Stimulated activated CD4-positive, alpha-beta T cell treated with anti-CD3 and anti-CD28 coated beads, Interleukin-2, amount 100 ng/mL, for 48 hours (primary cell): ENCODE measurements at places on chromosomes 13 and 19.

DNA sequence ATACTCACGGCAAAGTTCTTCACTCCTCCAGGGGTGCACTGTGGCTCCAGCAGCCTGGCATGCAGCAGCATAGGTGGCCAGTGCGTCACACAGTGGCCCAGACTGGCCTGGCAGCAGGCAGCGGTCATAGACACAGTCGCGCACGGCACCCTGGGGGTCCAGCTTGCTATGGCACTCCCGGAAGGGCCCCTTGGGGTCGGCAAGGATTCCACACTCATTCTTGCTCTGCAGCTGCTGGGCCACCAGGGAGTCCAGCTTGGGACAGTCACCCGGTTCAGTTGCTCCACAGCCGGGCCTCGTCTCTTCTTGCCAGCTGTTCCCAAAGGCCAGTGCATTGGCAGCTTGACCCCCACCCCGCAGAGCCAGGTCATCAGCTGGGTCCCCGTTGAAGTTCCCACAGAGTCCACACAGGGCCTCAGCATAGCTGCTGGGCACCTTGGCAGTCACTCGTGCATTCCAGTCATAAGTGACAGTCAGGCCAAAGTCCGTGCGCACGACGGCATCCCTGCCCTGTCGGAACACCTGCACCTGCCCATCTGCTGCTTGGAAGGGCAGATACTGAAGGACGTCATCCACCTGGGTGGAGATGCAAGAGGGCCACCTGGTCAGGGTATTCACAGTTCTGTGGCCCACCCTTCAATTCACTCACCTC is 20.6 kb downstream of the FCGBP start:
- DNase-seq: no peak

- no peak for DNase-seq
Measured at GRCh38 chr13:105804561-105805190, 730.8 kb downstream of the EFNB2 start.

DNA sequence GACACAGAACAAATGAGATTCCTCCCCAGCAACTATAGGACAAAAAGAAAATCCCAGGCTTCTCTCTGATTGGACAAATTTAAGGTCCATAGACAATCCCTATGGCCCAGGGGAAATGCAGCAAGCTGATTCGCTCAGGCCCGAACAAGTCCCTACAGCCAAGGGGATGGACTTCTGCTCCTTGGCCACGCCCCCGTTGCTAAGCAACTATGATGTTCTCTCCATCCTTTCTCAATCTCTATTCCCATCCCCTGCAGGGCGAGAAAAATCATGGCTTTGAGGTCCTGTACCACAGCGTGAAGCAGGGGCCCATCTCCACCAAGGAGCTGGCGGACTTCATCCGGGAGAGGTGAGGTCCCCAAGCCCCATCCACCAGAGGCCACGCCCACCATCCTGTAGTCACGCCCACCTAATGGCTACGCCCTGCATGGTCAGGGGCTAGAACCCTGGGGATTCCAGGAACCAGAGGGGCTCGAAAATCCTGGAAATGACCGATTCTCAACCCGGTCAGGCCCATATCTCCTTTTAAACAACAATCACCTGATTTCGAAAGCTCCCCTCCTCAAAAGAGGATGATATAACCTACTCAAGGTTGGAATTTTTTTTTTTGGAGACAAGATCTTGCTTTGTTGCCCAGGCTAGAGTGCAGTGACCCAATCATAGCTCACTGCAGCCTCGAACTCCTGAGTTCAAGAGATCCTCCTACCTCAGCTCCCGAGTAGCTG is 11.4 kb downstream of the FCHO1 start:
- DNase-seq: no peak

DNA sequence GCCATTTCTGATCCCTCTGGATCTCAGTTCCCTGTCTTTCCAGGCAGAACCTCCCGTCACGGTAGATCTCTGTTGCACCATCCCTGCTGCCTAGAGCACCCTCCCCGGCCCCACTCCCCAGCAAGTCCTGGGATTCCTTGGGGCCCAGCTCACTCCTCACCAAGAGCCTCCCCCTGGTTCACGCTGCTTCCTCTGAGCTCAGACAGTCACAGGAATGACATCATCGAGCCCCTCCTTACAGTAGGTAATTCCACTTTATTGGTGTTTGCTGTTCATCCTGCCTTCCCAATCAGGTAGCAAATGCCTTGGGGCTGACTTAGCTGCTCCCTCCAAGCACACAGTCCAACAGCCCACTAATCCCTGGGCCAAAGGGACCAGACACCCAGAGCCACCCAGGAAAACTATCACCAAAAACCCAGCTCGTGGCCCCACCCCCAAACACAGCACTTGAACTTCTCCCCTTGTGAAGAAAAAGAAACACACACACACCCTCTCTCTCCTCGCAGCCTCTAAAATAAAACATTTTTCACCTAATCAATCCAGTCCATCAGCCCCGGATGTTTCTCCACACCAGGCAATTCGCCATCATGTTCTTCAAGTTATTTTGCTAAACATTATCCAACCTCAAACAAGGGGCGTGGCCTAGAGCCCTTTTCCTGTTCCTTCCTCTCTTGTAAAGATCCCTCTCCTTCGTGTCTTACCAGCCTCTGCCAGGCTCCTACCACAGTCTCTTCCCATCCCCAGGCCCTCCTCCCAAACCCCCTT is 2.5 kb downstream of the NAPA start:
- no peak for DNase-seq

DNA sequence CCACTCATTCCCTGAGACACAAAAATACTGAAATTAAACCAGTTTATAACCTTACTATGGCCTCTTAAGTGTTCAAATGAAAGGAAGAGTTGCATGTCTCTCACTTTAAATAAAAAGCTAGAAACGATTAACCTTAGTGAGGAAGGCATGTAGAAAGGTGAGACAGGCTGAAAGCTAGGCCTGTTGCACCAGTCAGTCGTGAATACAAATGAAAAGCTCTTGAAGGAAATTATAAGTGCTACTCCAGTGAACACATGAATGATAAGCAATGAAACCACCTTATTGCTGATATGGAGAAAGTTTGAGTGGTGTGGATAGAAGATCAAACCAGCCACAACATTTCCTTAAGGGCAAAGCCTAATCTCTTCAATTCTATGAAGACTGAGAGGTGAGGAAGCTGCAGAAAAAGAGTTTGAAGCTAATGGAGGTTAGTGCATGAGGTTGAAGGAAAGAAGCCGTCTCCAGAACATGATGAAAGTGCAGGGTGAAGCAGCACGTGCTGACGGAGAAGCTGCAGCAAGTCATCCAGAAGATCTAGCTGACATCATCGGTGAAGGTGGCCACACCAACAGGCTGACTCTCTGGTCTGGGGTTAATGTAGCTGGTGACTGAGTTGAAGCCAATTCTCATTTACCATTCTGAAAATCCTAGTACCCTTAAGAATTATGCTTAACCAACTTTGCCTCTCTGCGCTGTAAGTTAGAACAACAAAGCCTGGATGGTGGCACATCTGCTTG is 94.5 kb upstream of the TEX29 start:
- no peak for DNase-seq

- DNase-seq: no peak
Measured at GRCh38 chr19:47542030-47542475, 27.2 kb upstream of the NAPA start.

GRCh38 chr13:26062853-26063444 is 11.1 kb upstream of the SHISA2 start:
- no peak for DNase-seq

DNA sequence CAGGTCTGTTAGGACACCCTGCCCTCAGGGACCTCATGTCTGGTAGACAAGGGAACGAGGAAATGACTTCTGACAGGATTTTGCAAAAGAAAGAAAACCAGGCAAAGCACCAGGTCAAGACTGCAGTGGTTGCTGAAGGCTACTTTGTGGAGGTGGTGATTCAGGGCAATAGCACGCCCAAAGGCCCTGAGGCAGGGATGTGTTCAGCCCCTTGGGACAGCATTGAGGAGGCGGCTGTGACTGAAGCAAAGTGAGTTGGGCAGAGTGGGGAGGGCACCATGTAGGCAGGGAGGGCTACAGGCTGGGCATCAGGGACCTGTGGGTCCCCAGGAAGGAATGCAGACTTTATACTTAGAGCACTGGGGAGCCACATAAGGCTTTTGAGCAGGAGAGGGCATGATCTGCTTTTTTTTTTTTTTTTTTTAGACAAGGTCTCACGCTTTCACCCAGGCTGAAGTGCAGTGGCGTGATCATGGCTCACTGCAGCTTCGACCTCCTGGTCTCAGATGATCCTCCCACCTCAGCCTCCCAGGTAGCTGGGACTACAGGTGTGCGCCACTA is 10.8 kb upstream of the HOMER3 start:
- no peak for DNase-seq

DNA sequence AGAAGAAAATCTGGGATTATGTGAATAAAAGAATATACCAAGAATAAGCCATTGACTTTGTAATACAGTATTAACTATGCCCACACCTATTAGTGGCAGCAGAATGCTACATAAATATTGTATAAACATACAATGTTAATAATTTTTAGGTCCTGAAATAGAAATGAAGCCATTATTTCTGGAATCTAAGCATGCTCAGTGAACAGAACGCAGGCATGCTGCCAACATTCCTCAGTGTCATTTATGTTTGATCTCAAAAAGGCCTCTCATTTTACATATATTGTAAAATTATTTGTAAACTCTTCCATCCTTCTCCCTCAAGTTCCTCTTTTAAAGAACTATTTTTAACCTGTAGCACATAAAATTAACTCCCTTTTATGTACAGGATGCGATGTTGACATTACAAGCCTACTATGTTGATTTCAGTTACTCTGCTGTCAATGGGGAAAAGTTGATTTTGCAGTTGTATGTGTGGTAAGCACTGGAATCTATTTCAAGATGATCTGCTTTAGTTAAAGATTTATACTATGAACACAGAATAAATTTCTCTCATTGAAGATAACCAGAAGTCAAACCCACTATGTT is 118.8 kb downstream of the VWA8 start:
- DNase-seq: no peak

DNA sequence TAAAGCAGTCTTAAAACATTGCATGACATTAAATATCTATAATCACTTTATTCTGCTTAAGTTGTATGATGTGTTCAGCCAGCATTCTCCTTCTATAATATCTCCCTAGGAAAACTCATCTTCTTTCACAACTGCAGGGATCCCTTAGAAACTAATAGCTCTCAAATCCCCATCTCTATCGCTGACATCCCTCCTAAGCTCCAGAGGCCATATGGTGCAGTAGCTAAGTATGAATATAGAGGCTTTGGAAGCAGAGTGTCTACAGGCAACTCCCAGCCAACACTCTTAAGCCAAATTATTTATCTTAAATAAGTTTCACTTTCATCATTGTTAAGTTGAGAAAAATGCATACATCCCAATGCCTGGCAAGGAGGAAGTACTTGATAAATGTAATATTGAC is 349.5 kb upstream of the MIR17HG start:
- DNase-seq: no peak

DNA sequence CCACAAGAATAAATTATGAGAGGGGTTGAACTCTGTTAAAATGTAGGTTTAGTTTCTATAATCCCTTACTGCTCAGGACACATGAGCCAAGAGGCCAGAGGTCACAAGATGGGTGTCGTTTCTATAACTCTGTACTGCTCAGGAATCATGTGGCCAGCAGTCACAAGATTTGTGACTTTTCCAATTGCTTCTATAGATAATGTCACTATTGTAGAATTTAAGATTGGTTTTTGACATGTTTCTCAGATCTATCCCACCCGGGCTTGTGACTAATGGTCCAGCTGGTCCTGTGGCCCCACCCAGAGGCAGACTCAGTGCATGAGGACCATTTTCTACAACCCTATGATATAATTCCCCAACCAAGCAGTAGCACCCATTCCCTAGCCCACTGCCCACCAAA is 662.0 kb upstream of the KLF12 start:
- no peak for DNase-seq

GRCh38 chr19:38281811-38282566 is 17.6 kb downstream of the SPINT2 start:
- DNase-seq: no peak

- DNase-seq: no peak
Measured at GRCh38 chr13:78636495-78636894, 22.5 kb downstream of the OBI1 start.

DNA sequence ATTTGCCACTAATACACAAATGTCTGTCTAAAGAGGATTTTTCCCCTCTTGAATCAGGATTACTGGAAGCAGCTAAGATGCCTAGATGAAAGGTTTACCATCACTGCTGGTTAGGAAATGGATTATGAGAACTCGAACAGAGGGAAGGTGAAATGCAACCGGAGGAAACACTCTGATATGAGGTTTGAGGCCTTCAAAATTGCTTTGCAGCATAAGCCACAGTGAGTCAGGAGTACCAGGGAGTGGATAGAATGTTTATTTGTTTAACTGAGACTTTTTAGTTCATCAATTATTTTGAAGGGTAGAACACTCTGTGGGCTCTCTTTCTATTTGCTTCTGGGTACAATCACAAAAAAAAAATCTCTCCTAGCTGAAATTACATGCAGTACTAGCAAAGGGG is 18.1 kb downstream of the CDADC1 start:
- DNase-seq: no peak

DNA sequence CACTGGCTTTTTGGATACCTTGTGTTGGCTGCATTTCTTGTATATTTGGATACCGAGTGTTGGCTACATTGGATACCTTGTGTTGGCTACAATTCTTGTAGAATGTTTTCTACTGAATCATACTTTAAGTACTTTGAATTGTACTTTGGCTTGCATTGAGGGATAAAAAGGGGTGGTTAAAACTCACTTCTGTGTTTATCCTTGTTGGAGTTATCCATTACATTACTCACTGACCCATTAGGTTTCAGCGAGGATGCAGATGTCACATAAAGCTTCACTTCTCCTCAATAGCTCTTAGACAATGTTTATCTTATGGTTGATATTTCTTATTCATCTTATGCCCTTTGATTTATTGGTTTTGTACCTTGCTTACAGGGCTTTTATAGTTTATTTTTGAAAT is 43.1 kb downstream of the PDS5B start:
- DNase-seq: no peak

DNA sequence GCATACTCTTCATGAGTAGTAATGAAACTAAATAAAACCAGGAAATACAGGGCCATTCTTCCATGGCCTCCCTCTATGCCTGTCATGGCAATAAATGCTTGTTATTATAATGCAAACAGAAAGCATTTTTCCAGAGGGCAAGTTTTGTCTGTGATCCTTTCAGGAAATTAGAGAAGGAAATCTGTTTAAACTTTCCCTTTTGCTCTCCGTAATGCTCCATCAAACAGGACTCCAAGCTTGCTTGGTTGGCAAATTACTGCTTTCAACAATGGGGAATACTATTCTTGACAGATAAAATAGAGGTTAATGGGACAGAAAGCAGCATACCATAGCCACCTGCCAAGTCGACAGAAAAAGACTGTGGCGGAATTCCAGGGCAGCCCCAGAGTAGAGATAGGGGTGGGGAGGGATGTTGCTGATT is 252.5 kb downstream of the LHFPL6 start:
- no peak for DNase-seq

DNA sequence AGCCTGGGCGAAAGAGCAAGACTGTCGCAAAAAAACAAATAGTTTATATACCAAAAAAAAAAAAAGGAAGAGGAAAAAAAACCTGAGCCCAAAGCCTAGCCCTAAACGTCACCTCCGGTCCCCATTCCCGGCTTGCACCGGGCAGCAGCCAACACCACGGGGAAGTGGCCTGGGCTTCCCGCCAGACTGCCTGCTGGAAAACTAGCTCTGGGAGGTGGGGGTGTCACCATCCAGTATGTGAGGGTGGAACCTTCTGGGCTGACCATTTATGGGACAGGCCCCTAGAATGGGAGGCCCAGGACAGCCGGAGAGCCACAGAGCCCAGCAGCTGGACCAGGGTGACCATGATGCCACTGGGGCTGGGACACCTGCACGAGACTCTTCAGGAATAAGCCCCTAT is 37.3 kb downstream of the IL12RB1 start:
- DNase-seq: no peak
